ENCODE measurements at places on chromosomes 12 and 14.
A peak's percentile ranks its signal among the peaks of the same experiment; 100 is the strongest.

GRCh38 chr12:112555621-112556233 lies 137.0 kb downstream of the PTPN11 start:
- DNase-seq: no peak

DNA sequence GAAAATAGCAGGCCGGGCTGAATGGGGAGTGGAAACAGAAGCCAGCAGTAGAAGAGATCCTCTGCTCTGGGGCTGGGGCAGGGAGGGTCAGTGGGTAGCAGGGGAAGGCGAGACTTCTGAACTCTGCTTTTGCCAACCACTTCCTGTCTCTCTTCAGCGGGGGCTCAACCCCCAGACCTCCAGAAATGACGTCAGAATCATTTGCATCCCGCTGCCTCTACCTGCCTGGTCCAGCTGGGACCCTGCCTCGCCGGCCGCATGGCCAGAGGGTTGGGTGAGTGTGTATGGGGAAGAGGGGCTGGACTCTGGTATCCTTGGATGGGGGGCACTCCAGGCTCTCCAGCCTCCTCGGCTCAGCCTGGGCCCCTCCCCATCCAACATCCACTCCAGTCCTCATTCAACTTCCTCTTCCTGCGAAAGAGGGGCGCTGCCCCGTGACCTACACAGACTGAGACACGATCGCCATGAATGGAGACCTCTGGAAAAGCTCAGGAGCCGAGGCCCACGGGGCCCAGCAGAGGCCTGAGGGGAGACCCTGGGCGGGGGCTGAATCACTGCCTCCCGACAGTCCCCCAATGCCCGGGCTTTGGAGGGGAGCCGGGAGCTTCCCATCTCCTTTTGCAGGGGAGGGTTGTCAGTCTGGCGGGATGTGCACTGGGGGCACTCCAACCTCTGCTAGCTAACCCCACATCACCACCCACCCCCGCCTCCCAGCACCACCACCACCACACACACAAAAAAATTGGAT lies 458 bp upstream of the HOXC4 start:
- no peak for DNase-seq

GRCh38 chr12:127284021-127284420 lies 982.9 kb upstream of the TMEM132C start:
- no peak for DNase-seq

DNA sequence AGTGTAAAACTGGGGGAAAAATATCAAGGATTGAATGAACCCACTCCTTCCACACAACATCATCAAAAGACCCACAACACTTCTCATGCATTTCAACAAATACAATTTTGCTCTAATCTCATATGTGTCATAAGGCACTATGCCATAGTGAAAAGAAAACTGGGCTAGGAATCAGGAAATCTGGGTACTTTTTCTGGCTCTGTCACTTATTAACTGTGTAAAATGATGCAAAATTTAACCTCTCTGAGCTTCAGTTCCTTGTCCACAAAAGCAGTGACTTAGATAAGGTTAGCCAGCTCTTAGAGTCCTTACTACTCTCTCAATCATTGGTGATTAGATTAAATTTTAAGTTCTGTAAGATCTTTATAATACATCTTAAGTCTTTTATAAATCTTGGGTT lies 250.5 kb upstream of the SOX5 start:
- DNase-seq: no peak

GRCh38 chr12:81450920-81451739 lies 308.0 kb downstream of the PPFIA2 start:
- peak; percentile 15 for DNase-seq

- no peak for DNase-seq
Observed at GRCh38 chr12:125155366-125155765, 90.1 kb downstream of the AACS start.

- DNase-seq: no peak
Observed at GRCh38 chr14:21647380-21647779, 6.3 kb upstream of the OR4E2 start.

- DNase-seq: no peak
Observed at GRCh38 chr12:123089631-123090353, 61.1 kb downstream of the PITPNM2 start.

DNA sequence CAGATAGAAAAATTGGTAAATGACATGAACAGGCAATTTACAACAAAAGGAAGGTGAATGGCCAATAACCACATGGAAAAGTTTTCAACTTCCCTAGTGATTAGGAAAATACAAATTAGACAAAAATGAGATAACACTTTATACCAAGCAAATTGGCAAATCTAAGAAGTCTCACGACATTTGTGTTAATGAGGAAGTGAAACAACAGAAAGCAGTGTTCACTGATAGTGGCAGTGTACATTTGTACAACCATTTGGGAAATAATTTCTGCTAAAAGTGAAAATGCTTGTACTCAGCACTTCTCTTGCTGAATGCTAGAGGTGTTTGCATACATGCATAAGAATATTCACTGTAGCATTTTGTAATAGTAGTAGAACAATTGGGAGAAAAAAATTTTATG lies 126.6 kb downstream of the LLPH start:
- DNase-seq: no peak

GRCh38 chr12:4250691-4251090 lies 22.9 kb upstream of the CCND2 start:
- no peak for DNase-seq

DNA sequence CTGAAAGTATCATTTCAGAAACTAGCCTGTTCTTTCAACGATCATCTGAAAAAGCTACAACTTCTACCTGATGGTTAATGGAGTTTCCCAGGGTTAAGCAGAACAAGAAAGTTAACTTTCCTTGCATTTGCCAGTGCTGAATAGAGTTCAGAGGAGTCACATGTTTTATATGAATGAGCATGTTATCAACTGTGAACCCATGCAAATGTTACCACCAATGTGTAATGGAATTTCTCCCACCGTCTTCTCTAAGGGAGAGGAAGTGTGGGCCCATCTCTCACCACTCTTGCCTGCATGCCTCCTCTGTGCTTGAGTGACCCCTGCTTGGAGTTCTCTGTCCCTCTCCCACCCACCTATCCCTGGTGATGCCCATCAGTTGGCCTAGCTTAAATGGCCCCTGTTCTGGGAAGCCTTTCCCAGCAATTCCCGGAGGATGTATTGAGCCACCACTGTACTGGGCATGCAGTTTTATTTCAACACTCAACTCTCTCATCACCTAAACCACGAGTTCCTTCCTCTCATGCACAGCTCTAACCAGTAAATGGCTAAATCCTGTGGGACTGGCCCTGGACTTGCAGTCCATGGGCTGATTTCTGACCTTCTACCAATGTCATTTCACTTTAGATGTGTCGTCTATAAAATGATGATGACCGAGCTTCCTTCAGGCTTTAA lies 159.8 kb downstream of the RPAP3 start:
- DNase-seq: no peak

DNA sequence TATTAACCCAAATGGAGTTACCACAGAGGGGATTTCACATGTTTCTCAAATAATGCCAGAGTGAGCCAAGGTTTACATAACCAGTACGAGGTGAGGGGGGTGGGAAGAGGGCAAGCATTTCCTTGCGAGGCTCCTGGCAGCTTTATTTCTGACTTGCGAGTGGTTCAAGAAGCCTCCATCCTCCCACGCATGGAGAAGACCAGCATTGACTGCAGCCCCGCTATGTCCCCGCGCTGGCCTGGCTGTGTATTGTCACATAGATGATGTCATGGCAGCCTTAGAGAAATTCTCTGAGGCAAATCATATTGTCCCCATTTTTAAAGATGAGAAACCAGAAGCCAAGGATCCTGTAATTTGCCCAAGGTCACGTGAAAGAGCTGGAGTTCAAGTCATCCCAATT lies 188.2 kb downstream of the CACNA1C start:
- no peak for DNase-seq

GRCh38 chr12:31603546-31604009 lies 12.6 kb upstream of the DENND5B start:
- no peak for DNase-seq

- no peak for DNase-seq
Observed at GRCh38 chr12:108304633-108305032, 34.5 kb downstream of the CMKLR1 start.

- DNase-seq: no peak
Observed at GRCh38 chr12:130813949-130814348, 25.1 kb downstream of the STX2 start.

GRCh38 chr12:124507188-124508109 lies 60.0 kb downstream of the NCOR2 start:
- no peak for DNase-seq

GRCh38 chr14:54767139-54767431 lies 135.5 kb downstream of the GCH1 start:
- DNase-seq: no peak

DNA sequence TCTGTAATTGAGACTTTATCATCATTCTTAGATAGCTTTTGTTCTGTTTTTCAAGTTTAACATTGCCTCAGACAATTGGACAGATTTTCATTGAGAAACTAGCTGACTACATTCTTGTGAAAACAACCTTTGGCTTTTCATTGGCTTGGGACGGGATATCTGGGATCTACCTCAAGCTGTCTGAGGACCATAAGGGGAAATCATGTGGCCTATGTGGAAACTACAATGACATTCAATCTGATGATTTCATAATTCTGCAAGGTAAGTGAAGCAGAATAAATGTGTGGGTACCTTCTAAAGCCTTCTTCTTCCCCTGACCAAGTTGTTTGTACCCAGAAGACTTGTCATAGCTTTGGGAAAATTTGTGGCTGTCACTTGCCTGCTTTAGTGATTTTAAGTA lies 133.5 kb downstream of the OTOGL start:
- no peak for DNase-seq

- no peak for DNase-seq
Observed at GRCh38 chr12:130872179-130873096, 572 bp downstream of the RAN start.

DNA sequence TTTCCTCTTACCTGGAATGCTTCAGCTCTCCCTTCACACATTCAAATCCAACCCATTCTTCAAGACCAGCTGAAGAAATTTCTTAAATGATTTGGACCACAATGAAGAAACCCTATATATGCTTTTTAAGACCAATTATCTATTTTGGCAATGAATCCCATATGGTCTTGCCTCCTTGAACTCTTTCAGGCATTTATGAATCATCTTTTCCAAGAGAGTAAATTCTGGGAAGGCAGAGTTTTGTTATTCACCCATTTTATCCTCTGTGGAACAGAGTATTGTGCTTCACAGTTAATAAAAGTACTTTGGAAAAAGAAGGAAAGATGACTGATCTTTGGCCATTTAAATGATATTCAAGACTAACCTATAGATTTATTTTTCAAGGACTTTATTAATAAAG lies 14.0 kb downstream of the GIT2 start:
- DNase-seq: no peak

DNA sequence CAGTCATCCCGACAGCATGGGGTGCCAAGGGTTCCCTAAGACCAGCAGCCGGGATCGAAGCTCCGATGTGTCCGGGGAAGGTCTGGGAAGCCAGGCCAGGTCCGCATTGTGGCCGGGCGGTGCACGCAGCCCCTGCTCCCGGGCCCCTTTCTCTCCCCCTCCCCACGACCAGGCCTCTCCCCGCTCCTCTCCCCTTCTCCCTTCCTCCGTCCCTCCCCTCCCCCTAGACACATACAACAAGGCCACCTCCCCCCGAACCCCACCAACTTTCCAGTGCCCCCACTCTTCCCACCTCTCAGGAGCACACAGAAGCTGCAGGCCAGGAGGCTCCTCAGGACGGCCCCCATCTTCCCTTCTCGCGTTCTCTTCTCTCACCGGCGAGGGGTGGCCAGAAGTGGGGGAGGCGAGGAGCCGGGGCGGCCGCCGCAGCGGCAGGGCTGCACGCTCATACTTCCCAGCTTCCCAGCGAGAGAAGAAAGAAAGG lies 413 bp downstream of the LRP6 start:
- DNase-seq: peak; percentile 44

DNA sequence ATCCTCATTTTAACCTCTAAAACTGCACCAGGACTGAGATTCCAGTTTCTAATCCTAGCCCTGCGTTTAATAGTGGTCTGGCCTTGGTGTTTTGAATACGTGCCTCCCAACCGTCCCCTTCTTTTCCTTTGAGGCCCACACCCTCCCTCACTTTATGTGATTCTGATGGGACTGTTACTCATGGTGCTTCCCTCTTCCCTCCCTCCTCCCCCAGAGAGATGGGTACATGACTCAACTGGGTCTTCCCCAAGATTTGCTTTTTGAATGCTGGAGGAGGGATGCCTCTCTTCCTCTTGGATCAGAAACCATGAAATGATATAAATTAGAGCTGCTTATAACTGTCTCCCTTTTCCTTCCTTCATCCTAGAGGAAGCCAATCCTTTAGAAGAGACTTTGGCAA lies 8.2 kb upstream of the PPP2R5E start:
- DNase-seq: no peak

DNA sequence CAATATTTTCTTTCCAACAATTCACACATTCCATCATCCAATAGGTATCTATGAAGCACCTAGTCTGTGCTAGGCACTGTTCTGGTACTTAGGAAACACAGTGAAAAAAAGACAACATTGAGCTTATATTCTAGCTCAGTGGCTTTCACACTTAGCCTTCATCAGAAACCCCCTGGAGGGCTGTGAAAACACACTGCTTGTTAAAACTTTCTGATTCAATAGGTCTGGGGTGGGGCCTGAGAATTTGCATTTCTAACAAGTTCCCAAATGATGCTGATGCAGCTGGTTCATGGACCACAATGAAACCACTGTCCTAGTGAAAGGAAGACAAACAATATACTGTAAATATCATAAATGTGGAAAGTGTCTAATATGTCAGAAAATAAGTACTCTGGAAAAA lies 5.9 kb downstream of the VTI1B start:
- DNase-seq: no peak

DNA sequence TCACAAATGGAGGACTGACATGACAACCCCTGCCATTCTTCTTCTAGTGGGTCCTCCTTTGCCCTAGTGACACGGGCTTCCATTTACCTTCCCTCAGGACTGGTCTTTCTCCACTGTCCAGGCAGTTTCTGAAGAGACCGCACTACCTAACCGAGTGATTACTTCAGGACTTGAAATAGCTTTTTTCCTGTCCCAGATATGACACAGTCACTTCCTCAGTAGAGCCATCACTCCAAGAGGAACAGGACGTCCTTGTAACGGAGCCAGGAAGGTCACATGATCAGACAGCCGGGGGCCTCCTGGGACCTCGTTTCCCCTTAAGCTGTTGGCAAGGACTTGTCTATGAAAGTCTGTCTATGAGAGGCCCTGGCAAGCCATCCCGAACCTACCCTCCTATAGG lies 62.3 kb downstream of the FOS start:
- DNase-seq: no peak

DNA sequence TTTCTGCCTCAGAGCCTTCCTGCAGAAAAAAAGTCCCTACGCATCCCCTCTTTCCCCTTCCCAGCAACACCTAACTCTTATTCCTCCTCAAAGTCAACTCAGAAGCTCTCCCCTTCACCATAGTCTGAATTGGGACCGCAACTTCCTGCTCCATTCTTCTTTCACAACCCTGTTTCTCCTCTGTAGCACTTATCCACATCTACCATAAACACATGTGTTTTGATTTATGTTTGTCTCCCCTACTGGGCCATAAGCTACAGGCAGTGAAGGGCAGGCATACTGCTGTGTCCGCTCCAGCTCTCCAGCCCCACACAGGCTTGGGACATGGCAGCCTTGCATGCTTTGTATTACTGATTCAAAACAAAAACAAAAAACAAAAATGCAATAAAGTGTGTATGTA lies 5.9 kb downstream of the SDR9C7 start:
- DNase-seq: no peak
